ENCODE measurements at places on chromosomes 1 and 21.

GRCh38 chr1:221442056-221442455 lies 299.8 kb downstream of the DUSP10 start:
- no peak for DNase-seq

DNA sequence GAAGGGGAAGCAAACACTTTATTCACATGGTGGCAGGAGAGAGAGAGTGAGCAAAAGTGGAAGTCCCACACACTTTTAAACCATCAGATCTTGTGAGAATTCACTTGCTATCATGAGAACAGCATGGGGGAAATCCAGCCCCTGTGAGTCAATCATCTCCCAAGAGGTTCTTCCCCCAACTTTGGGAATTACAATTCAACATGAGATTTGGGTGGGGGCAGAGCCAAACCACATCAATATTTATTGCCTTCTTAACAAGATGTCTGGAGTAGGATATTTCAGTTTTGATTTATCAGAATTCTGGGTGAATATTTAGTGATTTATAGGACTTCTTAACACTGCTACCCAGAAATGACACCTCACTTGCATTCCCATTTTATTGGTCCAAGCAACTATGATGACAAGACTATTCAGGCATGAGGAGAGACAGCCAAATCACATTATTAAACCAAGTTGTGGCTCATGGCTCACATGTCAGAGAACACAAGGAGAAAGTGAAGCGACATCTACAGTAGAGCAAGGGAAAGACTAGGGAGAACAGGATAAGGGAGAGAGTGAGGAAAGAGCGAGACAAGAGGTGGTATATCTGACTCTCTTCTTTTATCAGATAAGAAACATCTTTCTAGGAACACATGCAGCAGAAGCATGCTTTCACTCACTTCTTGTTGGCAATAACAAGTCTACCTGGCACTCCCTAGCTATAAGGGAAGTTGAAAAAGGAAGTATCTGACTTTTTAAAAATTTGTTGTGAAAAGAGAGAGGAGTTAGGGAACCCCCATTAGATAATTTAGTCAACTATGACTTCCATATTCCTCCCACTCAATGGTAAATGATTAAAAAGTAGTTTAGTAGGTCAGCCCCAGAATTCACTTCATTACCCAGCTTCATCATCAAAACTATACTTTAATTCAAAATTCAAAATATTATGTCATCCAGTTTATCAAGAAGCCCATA lies 36.6 kb upstream of the PTPRC start:
- DNase-seq = no peak

- no peak for DNase-seq
Observed at GRCh38 chr1:147241934-147242448, 493 bp upstream of the CHD1L start.

DNA sequence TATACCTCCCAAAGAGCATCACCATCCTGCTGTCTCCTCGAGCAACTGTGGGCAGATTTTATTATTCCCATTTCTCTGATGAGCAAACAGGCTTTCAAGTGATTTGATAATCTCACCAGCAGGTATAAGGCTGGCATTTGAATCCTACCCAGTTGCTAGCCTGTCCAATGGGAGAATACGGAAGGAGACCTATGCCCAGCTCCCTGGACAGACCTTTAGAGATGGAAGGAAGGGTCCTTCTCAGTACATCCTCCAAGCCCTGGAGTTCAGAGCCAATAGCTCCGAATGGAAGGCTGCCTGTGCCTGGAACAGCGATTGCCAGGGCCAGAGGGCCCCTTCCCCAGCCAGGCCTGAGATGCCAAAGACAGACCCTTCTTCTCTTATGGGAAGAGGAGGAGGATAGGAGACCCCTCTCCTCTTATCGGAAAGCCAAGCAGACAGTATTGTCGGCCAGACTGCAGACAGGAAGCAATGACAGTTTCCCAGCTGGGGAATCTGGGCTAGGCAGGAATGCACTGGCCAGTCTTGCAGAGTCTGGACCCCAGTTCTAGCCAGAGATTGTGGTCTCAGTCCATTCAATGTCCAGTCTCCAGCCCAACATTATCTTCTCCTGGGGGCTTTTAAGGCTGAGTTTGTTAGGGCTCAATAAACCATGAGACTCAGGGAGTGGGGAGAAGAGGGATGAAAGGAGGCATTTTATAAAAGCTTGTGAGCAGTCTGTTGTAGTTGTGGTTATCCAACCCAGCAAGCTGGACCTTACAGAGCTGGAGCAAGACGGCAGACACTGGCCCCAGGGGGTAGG lies 2.0 kb downstream of the IFFO2 start:
- no peak for DNase-seq

GRCh38 chr1:112549590-112549989 lies 40.8 kb downstream of the WNT2B start:
- no peak for DNase-seq

DNA sequence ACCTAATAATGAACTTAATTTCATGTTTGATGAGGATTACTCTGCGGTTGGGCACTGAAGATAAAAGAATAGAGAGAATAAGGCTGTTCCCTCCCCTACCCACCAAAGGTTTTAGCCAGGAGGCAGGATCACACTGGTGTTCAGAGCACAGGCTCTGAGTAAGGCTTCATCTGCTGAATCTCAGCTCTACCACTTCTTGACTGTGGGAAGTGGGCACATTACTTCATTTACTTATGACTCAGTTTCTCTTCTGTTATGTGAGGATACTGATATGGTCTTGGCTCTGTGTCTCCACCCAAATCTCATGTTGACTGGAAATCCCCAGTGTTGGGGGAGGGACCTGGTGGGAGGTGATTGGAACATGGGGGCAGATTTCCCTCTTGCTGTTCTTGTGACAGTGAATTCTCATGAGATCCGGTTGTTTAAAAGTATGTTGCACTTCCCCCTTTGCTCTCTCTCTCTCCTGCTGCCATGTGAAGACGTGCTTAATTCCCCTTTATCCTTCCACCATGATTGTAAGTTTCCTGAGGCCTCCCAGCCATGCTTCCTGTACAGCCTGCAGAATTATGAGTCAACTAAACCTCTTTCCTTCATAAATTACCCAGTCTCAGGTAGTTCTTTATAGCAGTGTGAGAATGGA lies 79.7 kb downstream of the SMYD2 start:
- DNase-seq = no peak

DNA sequence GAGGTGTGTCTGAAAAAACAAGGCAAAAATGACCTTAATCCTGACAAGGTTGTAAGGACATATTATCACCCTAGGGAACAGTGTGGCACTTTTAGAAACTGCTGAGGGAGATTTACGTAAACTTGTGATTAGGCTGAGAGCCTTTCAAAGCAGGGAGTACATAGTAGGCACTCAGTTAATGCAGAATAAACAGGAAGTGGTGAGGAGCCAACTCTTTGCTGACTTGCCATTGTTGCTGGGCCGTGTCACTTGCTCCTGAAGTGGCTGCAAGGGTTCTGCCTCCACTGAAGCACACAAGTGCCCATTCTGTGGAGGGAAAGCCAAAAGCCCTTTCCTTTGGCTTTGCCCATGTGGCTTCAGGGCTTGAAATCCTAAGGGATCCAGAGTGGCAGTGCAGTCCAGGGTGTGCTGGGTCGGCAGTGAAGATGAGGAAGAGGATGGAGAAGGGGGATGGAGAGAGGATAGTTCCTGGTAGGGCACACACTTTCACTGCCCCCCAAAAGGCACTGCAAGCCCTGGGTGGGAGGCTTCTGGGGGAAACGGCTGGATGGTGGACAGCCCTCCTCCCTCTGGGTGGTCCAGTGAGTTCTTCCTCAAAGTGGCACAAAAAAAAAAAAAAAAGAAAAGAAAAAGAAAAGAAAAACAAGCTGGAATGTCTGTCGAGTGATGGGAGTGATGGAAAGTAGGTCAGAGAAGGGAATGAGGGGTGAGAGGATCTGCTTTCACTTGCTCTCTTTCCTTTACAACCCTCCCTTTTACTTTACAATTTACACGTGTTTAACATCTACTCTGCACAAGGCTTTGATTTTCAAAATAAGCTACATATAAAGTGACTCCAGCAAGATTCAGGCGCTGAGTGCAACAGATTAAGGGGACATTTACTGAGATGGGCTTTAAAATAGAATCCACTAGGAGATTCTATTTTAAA lies 13.7 kb upstream of the RHEX start:
- DNase-seq = no peak

GRCh38 chr1:180502361-180503279 lies at the start of gene ACBD6:
ACBD6 (minus strand) TSS chr1:180502577; CDS start chr1:180502266, 311 bp downstream.
- no peak for DNase-seq

GRCh38 chr1:202112859-202113689 lies 9.6 kb upstream of the GPR37L1 start:
- DNase-seq = no peak

- no peak for DNase-seq
Observed at GRCh38 chr1:176568185-176568584, 105.2 kb downstream of the PAPPA2 start.

DNA sequence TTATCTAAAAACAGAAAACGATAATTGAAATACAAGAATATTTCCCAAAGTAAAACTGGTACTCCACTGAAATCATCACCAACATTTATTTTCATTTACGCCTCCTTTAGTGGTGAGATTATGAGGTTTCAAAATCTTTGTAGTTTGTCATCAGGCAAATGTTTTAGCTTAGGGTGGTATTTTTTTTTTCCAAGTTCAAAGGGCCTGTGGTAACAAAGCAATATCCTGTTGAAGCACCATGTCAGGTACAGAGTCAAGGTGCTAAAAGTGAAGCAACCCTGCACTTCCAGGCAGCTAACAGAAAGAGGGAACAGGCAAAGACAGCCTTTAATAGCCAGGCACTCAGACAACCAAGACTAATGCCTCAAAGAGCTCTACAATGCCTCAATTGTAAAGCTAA lies 89.2 kb downstream of the JAK1 start:
- DNase-seq = no peak

DNA sequence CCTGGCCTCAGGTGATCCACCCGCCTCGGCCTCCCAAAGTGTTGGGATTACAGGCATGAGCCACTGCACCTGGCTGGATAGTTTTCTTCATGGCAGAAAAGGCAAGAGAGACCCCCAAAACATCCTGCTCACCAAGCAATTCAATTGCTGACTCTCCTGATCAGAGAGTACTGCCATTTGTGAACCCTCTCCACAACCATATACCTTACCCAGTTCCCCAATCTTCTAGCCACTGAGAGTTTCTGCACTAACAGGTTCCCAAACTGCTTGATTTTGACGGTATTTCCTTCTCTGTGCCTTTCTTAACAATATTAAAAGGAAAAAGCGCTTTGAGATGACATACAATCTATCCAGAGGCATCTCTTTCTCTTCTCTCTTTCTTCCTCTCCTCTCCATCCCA lies 39.9 kb upstream of the MUTYH start:
- DNase-seq = no peak

DNA sequence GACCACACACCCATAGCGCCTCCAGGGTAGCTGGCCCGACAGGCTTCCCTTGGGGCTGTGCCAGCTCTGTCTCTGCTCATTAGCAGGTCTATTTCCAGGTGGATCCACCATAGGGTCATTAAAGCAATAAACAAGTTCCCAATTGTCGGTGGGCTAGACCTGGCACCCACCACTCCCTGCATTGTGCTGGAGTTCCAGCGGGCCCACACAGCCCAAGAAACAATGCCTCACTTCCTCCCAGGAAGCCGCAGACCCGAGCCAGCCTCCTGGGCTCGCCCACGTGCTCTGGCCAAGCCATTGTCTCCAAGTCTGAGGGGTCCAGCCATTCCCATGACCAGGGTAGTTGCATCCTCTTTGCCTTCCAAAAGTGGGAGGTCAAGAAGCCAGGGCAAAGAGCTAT lies 27.5 kb upstream of the SOX13 start:
- DNase-seq = no peak

DNA sequence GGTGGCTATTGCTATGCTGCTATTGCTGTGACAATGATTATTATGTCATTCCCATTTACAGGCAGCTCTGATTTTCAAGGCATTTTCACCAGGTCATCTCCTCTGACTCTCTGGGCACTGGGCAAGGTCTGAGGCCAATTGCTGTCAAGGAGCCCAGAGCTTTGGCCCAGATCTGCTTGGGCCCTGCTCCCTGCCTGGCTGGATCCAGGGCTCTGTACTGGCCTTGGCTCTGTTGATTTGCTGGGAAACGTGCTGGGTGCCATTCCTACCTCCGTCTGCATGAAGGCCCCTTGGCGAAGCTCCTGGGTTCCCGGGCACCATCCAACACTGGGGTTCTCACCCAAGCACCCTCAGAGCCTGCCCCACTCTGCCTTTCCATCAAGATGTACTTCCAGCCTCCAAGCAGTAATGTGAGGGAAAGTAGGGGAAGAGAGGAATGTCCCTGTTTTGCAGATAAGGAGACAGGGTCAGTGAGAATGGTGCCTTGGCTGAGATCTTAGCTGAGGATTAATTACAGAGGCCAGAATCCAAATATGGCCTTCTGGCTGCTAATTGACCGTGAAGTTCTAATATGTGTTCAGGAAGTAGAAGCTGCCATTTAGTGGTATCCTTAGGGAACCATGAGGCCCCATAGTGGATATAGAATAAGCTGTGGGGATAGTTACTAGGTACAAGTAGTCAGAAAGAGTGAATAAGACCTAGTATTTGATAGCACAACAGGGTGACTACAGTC lies 63.9 kb downstream of the HTR6 start:
- no peak for DNase-seq

GRCh38 chr1:31335007-31335406 lies 37.9 kb downstream of the FABP3 start:
- DNase-seq = no peak

- DNase-seq = no peak
Observed at GRCh38 chr21:31879911-31880310, 7.1 kb downstream of the HUNK start.

DNA sequence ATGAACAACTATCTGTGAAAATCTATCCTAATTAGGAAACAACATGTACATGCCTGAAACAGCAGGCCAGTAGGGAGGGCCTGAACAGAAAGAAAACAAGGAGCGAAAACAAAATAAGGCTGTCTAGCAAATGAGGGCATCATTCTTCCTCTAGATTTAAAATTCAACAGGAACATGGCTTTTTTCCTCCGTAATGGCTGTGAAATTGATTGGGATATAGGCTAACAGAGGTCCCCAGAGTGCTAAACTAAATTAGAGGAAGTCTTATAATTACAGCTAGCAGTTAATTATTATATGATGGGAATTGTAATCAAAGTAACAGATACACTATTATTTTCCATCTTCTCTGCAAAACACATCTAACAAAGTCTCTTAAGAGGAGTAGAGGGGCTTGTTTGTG lies 51.7 kb upstream of the TIAM1 start:
- DNase-seq = no peak

GRCh38 chr21:26965907-26966581 lies 844 bp downstream of the ADAMTS5 start:
- DNase-seq = no peak

DNA sequence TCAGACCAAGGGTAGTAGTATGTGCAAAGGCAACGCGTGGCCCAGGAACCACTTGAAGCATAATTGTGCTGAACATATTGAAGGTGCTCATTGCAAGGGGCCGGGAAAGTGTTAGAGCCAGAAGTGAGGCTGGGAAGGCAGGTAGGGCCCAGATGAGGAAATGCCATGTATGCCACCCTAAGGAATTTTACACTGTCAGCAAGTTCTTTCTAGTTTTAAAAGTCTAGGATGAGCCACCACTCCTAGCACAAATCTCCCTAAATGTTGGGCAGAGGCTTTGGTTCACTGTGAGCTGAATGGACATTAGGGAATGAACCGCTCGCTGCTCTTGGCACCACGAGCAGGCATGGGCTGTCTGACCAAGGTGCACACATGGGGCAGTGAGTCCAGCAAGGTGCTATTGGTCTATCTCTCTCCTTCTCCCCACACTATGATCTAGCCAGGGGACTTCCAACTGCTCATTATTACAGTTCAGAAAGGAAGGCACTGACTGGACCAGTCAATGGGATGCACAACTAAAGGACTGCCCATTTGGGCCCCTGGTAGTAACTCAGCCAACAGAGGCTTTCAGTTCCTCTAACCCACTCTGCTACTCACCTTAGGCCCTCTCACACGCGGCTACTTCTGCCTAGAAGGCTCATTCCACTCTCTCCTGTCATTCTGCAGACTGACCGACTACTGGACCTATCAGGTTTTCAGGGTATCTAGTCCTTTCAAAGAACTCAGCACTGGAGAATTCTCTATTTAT lies 2.0 kb downstream of the KANK4 start:
- DNase-seq = no peak
